CD8-positive, alpha-beta T cell (primary cell): ENCODE measurements at places on chromosomes 6 and 20.

GRCh38 chr20:46253391-46253790, 54.9 kb downstream of the CDH22 start:
- no peak for DNase-seq

DNA sequence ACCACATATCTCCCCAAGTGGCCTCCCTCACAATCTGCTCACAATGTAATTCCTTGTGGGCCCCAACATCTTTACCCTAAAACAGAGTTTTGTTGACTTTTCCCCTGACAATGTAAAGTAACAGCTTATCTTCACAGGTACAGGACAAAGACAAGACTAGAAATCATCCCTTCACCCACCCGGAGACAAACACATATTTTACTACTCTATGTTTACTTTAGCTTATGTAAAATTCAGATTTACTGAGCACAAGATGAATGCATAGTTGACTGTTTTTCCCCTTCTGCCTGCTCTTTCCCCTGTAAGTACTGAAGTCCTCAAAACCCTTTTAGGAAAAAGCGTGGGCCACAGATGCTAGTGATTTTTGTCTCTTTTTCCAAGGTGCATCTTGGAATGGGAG, 61.0 kb downstream of the RPP21 start:
- DNase-seq = no peak

DNA sequence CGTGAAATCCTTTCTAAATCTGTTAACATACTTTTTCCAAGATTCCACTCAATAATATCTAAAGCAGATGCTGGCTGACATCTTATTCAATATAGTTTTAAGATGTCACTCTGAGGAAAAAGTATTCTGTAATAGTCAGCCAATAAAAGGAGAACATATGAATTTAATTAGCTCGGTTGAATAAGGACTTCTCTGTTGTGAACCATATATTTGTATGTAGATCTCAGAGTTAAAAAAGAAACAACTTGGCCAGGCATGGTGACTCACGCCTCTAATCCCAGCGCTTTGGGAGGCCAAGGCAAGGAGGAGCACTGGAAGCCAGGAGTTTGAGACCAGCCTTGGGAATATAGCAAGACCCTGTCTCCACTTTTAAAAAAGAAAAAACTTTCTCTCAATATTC, 7.4 kb upstream of the CD24 start:
- DNase-seq = no peak

- no peak for DNase-seq
Observed at GRCh38 chr6:107538856-107539387, 49.0 kb downstream of the SOBP start.

- DNase-seq = no peak
Observed at GRCh38 chr20:1805161-1805581, 90.0 kb upstream of the SIRPA start.

GRCh38 chr6:439641-440167, 48.2 kb downstream of the IRF4 start:
- no peak for DNase-seq

DNA sequence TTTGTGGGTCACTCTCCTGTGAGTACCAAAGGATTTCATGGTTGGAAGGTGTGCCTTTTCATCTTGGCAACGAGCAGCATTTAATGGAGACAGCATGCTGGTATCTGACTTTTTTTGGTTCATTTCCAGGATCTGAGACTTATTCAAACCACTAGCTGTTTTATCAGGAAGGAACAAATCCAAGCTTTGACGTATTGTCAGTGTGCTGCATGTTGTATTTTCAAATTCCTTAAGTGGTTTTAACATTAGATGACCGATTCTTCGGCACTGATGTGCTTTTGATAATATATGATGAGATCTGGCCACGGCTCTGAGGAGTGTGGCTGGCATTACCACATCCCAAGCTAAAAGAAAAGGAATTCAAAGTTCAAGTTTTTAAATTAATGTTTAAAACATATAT, 6.4 kb downstream of the RMND1 start:
- DNase-seq = no peak

DNA sequence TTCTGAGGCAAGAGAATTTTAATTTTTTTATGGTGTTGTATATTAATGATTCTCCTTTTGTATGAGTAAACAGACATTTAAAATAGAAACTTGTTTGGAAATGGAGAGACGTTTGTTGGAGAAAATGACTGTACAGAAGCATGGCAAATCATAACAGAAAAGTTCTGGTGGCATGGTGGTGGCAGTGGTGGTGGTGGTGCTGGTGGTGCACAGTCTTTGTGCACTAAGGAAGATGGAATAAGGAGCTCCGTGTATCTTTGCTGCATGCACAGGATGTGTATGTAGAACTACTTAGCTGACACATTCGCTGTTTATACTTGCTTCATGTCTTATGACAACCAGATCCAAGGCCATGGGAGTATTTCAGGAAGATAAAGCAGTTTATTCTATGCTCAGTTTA, 294.9 kb downstream of the UTRN start:
- DNase-seq = no peak

- no peak for DNase-seq
Observed at GRCh38 chr6:44966449-44967092, 361.6 kb upstream of the RUNX2 start.

DNA sequence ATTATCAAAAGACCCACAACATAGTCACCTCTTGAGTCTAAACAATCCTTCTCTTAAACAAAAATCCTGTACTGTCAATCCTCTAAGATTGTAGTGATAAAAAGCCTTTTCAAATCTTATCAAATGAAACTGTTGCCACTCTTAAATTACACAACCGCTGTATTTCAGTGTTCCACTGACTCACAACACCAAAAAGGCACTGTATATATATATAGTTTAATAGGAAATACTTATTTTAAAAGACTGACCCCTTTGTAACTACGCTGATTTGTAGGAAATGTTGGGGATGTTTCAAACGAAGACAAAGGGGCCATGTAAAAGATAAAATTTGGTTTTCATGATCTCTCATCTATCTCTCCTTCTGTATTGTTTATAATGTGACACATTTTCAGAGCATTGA, 14.1 kb downstream of the CPNE1 start:
- DNase-seq = no peak

GRCh38 chr20:51886891-51887608, 84.7 kb upstream of the SALL4 start:
- DNase-seq = no peak

DNA sequence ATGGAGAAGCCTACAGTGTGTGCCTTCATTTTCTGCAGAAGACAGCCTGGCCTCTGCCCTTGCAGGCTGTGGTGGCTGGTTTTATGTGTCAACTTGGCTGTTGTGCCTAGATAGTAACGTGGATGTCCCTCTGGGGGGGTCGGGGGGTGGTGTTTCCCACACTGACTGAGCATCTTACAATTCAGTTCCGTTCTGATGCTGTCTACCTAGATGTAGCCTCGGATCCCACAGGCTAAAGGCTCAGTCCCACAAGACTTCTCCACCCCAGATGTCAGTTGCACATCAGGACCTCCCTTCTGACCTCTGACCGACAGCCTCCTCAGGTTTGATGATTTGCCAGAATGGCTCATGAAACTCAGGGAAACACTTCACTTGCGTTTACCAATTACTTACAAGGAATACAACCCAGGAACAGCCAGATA, 4.4 kb downstream of the PYGB start:
- no peak for DNase-seq

GRCh38 chr20:23200914-23201313, 114.8 kb upstream of the CD93 start:
- DNase-seq = no peak

- no peak for DNase-seq
Observed at GRCh38 chr6:83439201-83439600, 8.3 kb upstream of the ME1 start.

DNA sequence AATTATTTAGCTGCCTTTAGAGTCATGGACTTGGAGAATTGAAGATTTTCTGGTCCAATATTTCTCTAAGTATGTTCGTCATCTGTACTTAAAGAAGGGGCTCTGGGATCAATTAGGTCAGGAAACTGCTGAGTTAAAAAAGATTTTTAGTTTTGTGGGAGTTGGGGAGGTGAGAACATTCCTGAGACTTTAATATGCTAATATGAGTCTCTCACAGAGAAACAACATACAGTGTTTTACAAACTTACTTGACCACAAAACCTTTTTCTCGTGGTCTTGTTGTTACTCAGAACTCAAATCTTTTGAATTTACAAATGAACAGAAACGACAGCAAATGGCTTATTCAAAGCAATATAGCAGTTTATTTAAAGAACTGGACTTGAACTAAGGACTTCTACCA, 67.9 kb downstream of the LIN28B start:
- no peak for DNase-seq

DNA sequence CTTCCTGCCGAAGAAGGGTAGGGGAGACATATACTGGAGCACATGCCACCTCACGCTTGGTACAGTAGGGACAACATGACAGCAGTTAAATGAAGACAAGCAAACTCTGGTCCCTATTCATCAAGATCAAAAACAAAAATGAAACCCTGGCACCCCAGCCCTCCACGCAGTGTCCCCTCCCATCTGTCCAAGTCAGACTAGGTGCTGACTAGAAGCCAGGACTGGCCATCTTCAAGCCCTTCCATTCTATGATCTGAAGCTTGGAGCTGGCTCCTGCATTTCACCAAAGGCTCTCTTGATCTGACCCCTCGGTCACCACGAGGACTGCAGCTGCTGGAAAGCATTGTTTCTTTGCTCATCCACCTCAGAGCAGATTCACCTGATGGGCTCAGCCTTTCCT, 158.9 kb upstream of the GGTLC1 start:
- no peak for DNase-seq

DNA sequence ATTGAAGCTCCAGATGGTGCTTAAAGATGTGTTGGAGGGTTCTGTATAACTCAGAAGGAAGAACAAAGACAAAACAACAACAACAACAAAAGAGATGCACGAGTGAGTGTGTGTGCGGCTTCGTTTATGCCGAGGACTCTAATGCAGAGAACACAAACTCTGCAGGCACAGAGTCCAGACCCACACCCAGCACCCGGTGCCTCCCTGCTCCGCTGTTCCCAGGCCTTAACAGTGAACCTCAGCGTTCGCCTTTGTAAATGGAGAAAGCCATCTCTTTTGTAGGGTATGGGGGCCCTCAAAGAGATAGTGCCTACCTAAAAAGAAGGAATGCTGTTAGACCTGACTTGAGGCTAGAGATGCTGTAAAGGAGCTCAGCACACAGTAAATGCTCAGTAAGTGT, 243.3 kb downstream of the ERMARD start:
- DNase-seq = no peak
